ENCODE measurements at places on chromosomes 5 and 9.

- no peak for DNase-seq
These were observed 245.3 kb downstream of the OSTF1 start for GRCh38 chr9:75333624-75334023.

DNA sequence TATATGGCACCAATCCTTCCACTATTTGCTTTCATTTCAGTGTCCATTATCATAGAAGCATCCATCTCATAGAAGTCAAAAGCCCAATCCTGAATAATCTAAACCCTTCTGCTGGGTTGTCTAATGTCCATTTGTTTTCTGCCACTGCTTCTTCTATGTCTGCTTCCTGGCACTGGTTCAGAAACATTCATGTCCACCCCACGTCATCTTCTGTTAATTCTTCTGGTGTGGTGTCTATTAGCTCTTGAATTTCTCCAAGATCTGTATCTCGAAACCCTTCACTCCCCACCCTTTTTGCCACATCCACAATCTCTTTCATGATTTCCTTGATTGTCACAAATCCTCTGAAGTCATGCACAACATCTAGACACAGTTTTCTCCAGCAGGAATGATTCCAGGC lies 23.2 kb upstream of the GOLGA1 start:
- no peak for DNase-seq

GRCh38 chr5:179226696-179227095 lies 118.6 kb downstream of the ADAMTS2 start:
- DNase-seq: no peak

- no peak for DNase-seq
These were observed 31.0 kb downstream of the GOLGA2 start for GRCh38 chr9:128244837-128245231.

GRCh38 chr9:78121488-78121887 lies 89.9 kb upstream of the GNAQ start:
- DNase-seq: peak; percentile 44

DNA sequence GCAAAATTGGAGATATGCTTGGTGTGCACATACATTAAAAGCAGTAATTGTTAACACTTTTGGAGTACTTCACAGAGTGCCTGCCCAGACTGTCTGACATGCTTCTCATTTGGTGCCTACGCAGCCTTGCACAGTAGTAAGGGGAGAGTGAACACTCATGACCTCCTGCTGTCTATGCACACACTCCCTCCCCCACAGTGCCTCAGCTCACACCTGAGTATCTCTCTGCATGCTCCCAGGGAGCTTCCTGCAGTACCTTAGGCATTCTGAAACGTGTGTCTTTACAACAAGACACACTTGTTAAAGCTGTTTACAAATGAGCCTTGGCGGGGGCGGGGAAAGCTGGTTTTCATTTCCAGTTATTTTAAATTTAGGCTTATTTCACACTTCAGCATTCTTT lies 18.0 kb downstream of the MAP3K1 start:
- DNase-seq: no peak

DNA sequence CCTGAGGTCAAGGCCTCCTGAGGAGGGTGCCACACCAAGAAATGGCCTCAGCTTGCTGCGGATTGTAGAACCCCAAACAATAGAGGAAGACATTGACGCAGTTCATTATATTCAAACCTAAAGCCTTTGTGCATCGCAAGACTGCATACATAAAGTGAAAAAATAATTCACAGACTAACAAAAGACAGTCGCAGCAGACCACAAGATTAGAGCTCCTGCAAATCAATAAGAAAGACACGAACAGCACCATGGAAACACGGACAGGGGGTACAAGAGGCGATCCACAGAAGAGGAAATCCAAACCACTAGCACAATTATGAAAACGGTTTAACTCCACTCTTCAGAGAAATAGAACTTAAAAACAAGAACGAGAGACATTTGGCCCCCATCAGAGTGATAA lies 10.0 kb upstream of the TCOF1 start:
- no peak for DNase-seq

GRCh38 chr9:108217431-108218349 lies 638.1 kb downstream of the ACTL7B start:
- DNase-seq: no peak

DNA sequence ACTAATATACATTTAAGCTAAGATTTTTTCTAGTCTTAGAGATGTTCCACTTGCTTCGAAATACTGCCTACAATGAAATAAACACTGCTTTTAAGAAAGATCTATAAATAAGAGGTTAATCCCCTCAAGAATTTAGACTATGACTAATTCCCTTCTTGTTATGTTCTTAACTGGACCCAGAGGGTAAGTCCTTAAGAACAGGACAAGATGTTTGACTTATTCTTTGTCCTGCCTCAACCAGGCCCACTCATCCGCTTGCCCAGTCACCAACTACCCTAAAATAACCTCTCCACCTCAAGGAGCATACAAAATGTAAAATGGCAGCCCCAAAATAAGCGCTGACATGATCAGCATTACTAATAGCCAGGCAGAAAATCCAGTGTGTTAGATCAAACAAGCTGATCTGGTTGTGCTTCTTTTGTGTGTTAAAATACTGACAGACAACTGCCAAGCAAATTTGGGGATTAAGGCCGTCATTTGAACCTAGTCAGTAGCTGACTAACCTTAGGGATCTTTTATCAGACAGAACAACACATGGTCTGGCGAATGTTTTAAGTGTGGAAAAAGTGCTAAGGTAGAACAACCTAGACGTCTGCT lies 93.7 kb upstream of the SMC5 start:
- DNase-seq: no peak

DNA sequence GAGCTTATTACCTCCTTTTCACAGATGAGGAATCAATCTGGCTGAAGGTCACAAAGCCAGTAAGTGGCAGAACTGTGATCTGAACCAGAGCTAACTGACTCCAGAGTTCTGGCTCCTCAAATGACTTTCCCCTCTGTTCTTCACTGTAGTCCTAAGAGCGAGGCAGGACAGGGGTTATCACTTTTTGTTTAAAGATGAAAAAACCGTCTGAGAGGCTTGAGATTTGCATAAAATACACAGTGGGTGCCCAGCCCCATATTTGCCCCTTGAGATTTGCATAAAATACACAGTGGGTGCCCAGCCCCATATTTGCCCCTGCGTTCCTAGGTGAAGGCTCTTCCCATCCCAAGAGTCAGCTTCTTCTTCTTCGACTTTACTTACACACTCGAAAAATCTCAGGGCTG lies 667 bp downstream of the FBXO10 start:
- no peak for DNase-seq

GRCh38 chr5:24161559-24161958 lies 483.2 kb downstream of the CDH10 start:
- DNase-seq: no peak

Measured in stimulated activated CD4-positive, alpha-beta T cell treated with anti-CD3 and anti-CD28 coated beads, TNF-alpha, amount 100 ng/mL, for 4 hours (primary cell).